ENCODE measurements at places on chromosomes 4 and X. TPM values are rescaled to one million over a fixed set of nuclear protein-coding genes. Genes with fewer than 3 reads are reported as not detected.

The NLGN3 gene
- total RNA-seq: 43.5 TPM

The KIT gene
- total RNA-seq: 14.9 TPM

The PPP4R3C gene
- total RNA-seq: not detected

The NR3C2 gene
- 48.0 TPM for total RNA-seq

The SATL1 gene
- 2.9 TPM for total RNA-seq

The ADGRG4 gene
- 0.07 TPM for total RNA-seq

The SERPINA7 gene
- not detected for total RNA-seq

The TAB3 gene
- total RNA-seq: 22.9 TPM

GRCh38 chr4:19494961-19495360 lies 756.7 kb upstream of the SLIT2 start:
- no peak for DNase-seq

DNA sequence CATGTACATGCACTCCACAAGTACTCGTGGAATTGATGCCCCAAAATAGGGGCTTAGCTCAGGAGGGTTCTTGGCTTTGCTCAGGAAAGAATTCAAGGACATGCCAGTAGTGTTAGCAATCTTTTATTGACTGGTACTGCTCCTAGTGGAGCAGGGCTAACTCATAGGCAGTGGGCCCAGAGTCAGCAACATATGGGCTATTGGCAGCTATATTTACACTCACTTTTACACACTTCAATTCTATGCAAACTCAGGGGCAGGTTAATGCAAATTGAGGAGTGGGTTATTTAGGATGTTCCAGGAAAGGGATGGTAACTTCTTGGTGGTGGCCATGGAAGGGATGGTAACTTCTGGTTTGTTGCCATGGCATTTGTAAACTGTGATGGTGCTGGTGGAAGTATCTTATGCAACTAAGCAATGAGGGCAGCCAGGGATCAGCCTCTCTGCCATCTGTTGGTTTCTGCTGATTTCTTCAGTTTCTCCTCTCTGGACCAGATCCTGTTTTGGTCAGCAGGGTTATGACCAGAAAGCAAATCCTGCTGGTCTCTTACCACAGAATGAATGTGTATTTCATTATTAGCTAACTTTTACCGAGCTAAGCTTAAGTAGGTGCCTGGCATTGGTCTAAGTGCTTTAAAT lies 69.2 kb upstream of the FAT1 start:
- DNase-seq: peak; percentile 15

GRCh38 chr4:22607382-22607781 lies 85.4 kb upstream of the GBA3 start:
- DNase-seq: no peak

GRCh38 chrX:103687696-103688201 lies 1.2 kb upstream of the MORF4L2 start:
- peak; percentile 39 for DNase-seq

GRCh38 chr4:15674046-15674445 lies 7.6 kb upstream of the FAM200B start:
- DNase-seq: no peak

DNA sequence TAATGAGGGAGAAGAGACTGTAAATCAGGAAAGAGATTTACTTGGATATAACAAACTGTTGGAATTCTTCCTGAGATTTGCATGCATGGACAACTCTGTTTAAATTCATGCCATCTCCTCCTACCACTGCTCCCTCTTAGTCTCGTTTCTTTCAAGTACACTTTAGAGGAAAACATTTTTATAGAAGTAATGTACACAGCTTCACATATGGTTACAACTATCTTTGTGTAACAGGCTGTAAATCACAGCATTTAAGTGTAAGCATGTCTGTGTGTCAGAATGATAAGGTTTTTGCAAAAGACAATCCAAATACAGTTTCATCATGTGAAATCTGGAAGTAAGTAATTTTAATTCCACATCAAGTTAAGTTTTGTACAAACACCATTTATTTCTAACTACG lies 21.5 kb upstream of the ENPEP start:
- no peak for DNase-seq

DNA sequence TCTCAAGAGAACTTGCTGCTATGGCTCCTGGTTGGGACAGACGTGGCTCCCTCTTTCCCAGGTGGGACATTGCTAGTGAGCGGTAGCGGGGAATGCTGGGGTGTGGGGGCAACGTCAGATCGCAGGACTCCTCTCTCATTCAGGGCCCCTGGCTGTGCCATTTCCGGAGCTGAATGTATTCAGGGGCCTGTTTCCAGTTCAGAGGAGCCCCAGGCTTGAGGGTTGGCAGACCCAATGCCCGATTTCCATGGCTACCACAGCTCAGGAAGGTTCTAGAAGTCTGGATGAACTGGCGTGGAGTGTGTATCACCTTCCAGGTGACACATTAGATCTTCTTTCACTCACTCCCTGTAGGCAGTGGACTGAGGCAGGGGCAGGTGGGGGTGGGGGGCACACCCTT lies 26.2 kb upstream of the CRMP1 start:
- no peak for DNase-seq

- no peak for DNase-seq
Observed at GRCh38 chrX:128436397-128437103, 384.3 kb upstream of the ACTRT1 start.

DNA sequence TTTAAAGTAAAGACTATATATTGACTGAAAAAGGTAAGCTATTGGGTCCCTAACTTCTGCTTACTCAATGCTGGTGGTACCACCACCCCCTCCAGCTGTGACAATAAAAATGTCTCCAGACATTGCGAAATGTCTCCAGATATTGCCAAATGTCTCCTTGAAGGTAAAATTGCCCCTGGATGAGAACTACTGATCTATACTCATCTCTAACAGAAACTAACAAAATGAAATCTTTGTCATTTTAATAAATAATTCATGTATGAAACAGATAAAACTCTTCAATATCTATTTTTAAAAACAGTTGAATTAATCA lies 20.1 kb downstream of the CLTRN start:
- DNase-seq: no peak

DNA sequence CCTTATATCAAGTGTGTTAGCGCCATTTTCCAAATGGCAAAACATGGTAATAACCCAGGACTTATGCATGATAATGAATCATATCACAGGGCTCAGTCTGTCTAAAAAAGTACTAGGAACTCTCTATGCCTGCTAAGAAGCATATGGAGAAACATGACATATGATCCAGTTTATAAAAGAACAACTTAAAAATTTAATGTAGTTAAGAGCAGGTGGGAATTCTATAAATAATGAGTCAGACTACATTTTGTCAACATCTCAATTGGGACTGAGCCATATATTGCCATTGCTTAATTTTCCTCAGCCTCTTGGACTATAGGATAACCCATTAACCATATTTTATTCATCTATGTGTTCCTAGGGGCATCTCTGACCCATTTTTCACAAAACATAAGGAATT lies 360.4 kb upstream of the AGA start:
- no peak for DNase-seq

- DNase-seq: no peak
Observed at GRCh38 chr4:165718660-165719059, 154.4 kb upstream of the TLL1 start.

- no peak for DNase-seq
Observed at GRCh38 chr4:2946812-2947600, 16.2 kb downstream of the NOP14 start.

- DNase-seq: no peak
Observed at GRCh38 chrX:55357236-55357635, 92.5 kb upstream of the PAGE3 start.

- DNase-seq: no peak
Observed at GRCh38 chr4:56626963-56627362, 54.1 kb downstream of the HOPX start.

GRCh38 chrX:48751343-48751742 lies 10.2 kb upstream of the GLOD5 start:
- no peak for DNase-seq

DNA sequence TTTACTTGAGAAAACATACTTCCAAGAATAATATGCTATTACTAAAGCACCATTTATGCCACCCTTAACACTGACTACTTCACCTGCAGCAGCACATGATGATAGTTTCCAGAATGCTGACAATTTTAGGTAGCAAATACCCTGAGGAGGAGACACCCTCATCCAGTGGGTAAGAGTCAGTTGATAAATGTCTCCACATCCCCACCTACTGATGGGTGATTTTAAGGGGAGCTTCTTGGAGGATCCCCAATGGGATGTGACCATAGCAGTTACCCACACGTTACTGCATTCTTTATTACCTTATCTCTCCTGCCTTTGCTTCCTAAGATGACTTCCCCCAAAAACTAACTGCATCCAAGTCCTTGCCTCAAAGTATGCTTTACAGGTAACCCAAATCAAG lies 131.2 kb upstream of the SMARCAD1 start:
- DNase-seq: no peak

DNA sequence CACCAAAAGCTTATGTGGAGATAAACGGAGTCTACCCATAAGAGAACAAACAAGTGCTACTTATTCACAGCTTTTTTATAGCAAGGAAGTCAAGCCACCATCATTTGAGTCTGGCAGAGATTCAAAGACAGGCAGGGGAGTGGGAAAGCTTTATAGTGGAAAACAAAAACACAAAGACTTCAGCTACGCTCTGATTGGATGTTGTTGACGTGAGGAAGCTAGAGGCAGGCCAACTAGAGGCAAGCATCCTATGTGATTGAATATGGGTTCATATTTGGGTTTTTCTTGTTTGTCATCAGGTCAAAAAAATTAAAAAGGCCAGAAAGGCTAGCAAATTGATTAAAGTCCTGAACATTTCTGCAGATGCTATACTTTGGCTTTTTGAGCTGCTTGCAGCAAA lies 719 bp upstream of the TCEAL4 start:
- no peak for DNase-seq

DNA sequence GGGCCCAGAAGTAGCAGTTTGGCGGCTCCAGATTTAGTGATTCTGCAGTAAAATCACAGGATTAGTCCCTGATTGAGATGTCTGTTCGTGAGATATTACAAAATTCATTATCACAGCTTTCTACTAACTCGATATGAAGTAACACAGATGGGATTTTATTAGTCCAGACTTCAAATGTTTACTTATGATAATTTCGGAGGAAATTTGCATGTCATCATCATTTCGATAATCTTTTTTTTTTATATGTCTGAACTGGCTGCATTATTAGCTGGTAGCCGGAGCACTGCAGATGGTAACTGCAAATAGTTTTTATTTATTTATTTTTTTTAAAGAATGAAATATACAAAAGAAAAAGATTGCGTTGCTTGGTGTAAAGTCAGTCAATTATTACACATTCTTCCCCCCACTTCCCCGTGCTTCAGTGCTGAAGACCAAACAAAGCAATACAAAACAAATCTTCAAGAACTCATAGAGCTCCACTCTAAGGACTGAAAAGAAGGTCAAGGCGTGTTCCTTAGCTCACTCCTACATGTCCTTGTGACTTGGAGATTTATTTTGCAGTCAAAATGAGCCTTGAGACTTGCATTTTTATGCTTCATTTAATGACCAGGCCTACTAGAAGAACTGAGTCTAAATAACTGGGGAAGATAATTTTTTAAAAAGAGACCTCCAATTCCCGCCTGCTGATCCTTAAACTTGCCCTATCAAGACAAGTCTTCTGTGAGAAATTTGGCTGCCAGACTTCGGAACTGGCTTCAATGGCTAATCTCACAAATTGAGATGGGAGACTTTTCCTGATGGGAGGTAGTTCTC lies 11.7 kb upstream of the PITX2 start:
- no peak for DNase-seq

GRCh38 chrX:153327561-153327960 lies 6.0 kb upstream of the PNMA6F start:
- DNase-seq: no peak

- no peak for DNase-seq
Observed at GRCh38 chrX:21586001-21586400, 72.1 kb downstream of the KLHL34 start.
